ENCODE measurements at places on chromosomes 3 and 15. TPM values are rescaled to one million over a fixed set of nuclear protein-coding genes. Genes with fewer than 3 reads are reported as not detected.

GPR62 gene
- polyA plus RNA-seq = not detected

CIAO2A gene
- 75.9 TPM for polyA plus RNA-seq

ACP3 gene
- 9.0 TPM for polyA plus RNA-seq

COL8A1 gene
- polyA plus RNA-seq = 19.5 TPM

ALDH1A3 gene
- 18.7 TPM for polyA plus RNA-seq

FGF7 gene
- 21.0 TPM for polyA plus RNA-seq

TXNRD3 gene
- polyA plus RNA-seq = 9.1 TPM

SLC15A2 gene
- polyA plus RNA-seq = 13.6 TPM

DNA sequence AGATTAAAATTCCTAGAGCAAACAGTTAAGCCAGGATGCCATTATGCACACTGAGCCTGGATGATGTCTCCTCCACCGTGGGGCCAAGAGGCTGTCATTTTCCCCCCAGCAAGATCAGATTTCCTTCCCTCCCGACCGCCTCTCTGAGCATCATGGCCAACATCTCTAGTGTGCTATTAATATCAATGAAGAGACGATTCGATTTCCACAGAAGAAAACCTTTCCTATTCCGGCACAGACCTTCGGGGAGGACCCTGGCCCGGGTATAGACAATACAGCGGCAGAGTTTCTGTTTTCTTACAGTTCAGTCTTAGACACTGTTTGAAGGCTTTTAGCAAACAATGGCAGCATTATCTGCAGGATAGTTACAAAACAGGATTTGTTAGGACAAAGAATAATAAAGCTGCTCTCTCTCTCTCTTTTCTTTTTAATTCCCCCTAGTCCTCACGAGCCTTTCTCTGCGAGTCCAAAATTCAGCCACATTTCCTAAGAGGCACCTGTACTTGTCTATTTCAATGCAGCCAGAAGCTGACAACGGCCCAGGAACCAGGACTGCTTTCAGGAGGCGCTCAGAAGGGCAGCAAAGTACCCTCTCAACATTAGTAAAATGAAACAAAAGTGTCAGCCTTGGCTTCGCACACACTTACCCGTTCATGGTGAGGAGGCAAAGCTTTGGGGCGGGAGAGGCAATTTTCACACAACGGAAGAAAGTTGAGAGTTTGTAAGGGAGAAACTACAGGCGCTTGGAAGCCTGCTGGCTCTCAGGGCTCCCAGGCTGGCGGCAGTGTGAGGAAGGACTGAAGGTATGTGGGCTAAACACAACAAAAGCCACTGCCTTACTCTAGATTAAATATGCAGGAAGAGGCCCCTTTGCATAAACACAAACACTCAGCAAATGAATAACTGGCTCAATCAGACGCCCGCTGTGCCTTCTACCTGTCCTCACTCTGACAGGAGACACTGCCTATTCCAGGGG is 278.0 kb downstream of the FOXP1 start:
- H3K4me3 ChIP-seq = no peak overlapping the region
- H3K27ac ChIP-seq = peak overlapping the region; percentile 86
- no peaks in the 10 kb centered on the region for H3K36me3 ChIP-seq
- peak; percentile 52 for DNase-seq
- peaks cover 24% of the 10 kb centered on the region for H3K4me1 ChIP-seq
- no peaks in the 10 kb centered on the region for H3K27me3 ChIP-seq

DNA sequence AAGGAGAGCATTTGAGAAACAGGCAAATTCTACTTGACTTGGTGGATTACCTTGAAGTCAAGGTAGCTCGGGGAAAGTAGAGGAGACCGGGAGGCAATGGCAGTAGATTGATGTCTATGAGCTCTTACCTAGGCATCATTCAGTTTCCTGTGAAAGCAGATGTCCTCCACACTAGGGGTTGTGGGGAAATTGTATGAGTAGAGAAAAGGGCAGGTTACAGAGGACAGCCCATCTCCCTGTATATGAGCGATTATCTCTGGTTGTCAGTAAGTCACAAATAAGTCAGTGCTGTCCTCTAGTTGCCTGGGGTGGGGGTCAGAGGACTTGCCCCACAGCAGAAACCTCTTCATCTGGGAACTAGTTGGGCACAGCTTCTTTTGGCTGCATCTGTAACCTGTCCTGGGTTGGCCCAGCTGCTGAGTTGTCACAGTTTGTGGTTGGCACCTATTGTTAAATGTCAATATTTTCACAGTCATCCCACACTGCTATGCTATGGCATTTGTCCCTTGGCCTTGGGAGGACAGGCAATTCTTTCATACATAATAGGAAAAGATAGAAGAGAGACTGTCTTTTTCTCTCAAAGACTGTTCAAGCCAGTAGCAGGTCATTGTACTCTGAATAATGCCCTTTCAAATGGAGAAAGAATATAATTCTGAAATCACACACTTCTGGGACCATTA is 53.6 kb upstream of the LRRFIP2 start:
- no peak for DNase-seq
- no peaks in the 10 kb centered on the region for H3K4me1 ChIP-seq
- H3K27ac ChIP-seq = no peak overlapping the region
- no peaks in the 10 kb centered on the region for H3K36me3 ChIP-seq
- no peak overlapping the region for H3K4me3 ChIP-seq
- H3K27me3 ChIP-seq = no peaks in the 10 kb centered on the region

- no peaks in the 10 kb centered on the region for H3K36me3 ChIP-seq
- H3K4me1 ChIP-seq = peaks cover 14% of the 10 kb centered on the region
- peak overlapping the region; percentile 97 for H3K27ac ChIP-seq
- H3K27me3 ChIP-seq = no peaks in the 10 kb centered on the region
Observed at GRCh38 chr3:111864821-111865656, 6.0 kb downstream of the PHLDB2 start.

- no peak overlapping the region for H3K4me3 ChIP-seq
- no peak overlapping the region for H3K27ac ChIP-seq
- no peak for DNase-seq
- H3K27me3 ChIP-seq = no peaks in the 10 kb centered on the region
- peaks cover 2% of the 10 kb centered on the region for H3K36me3 ChIP-seq
- peaks cover 3% of the 10 kb centered on the region for H3K4me1 ChIP-seq
Observed at GRCh38 chr3:28268989-28269388, 27.6 kb downstream of the CMC1 start.

DNA sequence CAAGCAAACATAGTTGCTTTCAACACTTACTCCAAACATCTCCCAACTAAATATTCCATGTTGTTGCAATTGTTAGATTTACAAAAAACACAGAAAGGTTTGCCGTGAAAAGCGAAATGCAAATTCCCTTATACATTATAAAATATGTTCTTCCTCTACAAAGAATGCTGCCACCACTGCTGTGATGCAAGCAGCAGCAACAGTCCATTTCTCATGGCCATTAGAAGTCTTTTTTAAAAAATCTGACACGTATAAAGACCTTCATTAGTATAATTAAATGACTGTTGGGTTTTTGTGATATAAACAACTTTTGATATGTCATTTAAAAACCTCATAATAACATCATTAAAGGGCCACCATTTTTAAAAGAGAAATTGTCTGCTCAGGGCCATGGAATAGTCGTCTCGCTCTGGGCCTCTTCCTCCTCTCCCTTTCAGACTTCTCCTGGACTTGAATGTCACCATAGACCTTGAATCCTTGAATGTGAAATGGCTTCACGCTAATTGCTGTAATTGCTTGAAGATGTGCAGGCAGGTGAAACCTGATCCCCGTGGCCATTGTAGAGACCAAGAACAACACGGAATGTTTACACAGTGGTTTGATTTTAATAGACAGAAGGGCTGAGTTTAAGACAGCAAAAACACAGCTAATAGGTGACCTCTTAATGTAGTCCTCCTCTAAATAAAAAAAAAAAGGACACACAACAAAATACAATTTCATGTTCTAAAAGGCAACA is 450.4 kb downstream of the FOXP1 start:
- peak; percentile 31 for DNase-seq
- no peaks in the 10 kb centered on the region for H3K36me3 ChIP-seq
- H3K4me3 ChIP-seq = no peak overlapping the region
- H3K4me1 ChIP-seq = peaks cover 43% of the 10 kb centered on the region
- no peak overlapping the region for H3K27ac ChIP-seq

DNA sequence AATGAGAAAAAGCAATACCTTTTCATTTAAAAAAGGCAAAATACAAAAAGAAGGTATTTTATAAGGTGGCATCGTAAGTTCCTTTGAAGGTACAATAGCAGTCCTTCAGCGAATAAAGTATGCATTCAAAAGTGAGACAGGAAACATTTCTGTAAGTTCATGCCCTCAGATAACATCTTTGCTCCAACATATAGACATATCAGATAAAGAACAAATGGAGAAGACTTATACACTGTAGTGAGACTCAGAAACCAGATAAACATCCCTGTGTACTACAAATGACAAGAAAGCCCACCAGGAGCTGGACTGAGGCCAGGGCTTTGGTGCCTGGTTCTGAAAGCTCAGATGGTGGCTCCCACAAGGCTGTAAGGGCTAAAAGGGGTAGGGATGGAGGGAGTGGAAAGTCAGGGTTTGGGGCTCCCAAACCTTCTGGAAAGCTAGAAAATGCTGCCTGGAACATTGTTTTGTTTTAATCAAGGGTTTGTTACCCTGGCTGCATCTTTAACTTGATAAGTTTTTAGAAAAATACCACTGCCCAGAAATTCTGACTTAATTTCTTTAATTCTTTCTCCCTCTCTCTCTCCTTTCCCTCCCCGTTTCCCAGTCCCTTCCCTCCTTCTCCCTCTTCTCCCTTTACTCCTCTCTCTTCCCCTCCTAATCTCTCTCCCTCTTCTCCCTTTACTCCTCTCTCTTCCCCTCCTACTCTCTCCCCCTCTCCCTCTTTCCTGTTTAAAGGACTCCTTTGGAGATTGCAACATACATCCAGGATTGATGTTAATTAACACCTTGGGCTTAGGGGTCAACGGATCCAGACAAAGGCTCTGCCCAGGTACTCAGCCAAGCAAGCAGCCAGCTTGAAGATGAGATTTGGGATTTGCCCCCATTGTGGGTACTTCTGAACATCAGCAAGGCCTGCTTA is 126.1 kb downstream of the AQP9 start:
- H3K4me3 ChIP-seq = no peak overlapping the region
- no peaks in the 10 kb centered on the region for H3K4me1 ChIP-seq
- DNase-seq = no peak
- no peak overlapping the region for H3K27ac ChIP-seq

GRCh38 chr15:97688177-97688576 is 272.3 kb upstream of the ARRDC4 start:
- no peaks in the 10 kb centered on the region for H3K36me3 ChIP-seq
- no peaks in the 10 kb centered on the region for H3K4me1 ChIP-seq
- no peak overlapping the region for H3K27ac ChIP-seq
- no peaks in the 10 kb centered on the region for H3K27me3 ChIP-seq

GRCh38 chr3:133901083-133901482 is 5.4 kb upstream of the RAB6B start:
- no peaks in the 10 kb centered on the region for H3K36me3 ChIP-seq
- H3K27ac ChIP-seq = no peak overlapping the region
- H3K4me3 ChIP-seq = no peak overlapping the region
- no peaks in the 10 kb centered on the region for H3K4me1 ChIP-seq
- peaks cover 13% of the 10 kb centered on the region for H3K27me3 ChIP-seq

DNA sequence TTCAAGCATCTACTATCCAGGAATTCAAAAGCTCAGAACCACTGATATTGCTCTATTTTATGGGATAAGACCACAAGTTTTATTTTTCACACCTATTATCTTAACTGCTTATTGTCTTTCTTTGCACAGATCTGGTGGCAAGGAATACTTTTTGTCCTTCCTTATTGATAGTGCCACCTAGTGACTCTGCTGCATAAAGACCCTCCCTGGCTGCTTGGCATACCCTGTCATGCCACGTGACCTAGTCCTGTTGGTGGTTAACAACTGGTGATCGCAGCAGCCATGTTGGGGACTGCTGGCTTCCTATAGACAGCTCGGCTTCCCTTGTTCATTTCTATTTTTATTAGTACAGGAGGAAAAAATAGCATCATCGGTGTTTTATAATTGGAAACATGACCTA is 236.3 kb downstream of the MEX3B start:
- H3K4me3 ChIP-seq = no peak overlapping the region
- no peaks in the 10 kb centered on the region for H3K4me1 ChIP-seq
- H3K27ac ChIP-seq = no peak overlapping the region
- peak; percentile 26 for DNase-seq

GRCh38 chr15:100053474-100054121 is 288.2 kb downstream of the ADAMTS17 start:
- H3K4me3 ChIP-seq = no peak overlapping the region
- DNase-seq = peak; percentile 48
- H3K4me1 ChIP-seq = no peaks in the 10 kb centered on the region
- no peaks in the 10 kb centered on the region for H3K27me3 ChIP-seq

DNA sequence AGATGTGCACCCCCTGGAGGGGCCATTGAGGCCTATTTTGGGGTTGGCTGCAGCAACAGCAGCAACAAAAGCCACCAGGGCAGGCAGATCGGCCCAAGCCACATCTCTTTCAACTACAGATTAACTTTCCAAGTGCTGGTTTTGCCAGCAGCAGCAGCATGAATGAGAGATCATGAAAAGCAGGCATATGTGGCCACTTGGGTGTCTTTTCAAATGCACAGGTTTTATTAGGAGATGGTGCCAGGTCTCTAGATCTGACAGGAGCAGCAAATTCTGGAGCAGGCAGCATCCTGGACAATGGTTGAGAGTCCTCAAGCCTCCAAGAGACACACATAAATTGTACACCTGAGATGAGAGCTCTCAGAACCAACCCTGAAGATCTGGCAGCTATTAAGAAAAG is 31.7 kb upstream of the CCDC66 start:
- no peak overlapping the region for H3K4me3 ChIP-seq
- H3K27me3 ChIP-seq = no peaks in the 10 kb centered on the region
- no peaks in the 10 kb centered on the region for H3K4me1 ChIP-seq
- no peaks in the 10 kb centered on the region for H3K36me3 ChIP-seq
- DNase-seq = no peak

GRCh38 chr15:91302588-91303439 is 202.8 kb downstream of the SV2B start:
- peak; percentile 84 for DNase-seq
- H3K4me3 ChIP-seq = no peak overlapping the region
- H3K27ac ChIP-seq = no peak overlapping the region
- peaks cover 11% of the 10 kb centered on the region for H3K27me3 ChIP-seq
- no peaks in the 10 kb centered on the region for H3K36me3 ChIP-seq

GRCh38 chr15:62858343-62858742 is 184.2 kb upstream of the TPM1 start:
- no peak overlapping the region for H3K27ac ChIP-seq
- no peaks in the 10 kb centered on the region for H3K36me3 ChIP-seq
- no peak overlapping the region for H3K4me3 ChIP-seq
- H3K27me3 ChIP-seq = no peaks in the 10 kb centered on the region
- no peaks in the 10 kb centered on the region for H3K4me1 ChIP-seq

Measured in lung (tissue), 17 donors.